CD8-positive, alpha-beta T cell (primary cell): ENCODE measurements at places on chromosomes 6 and 20.

- no peak for DNase-seq
Observed at GRCh38 chr6:129818251-129818650, 42.9 kb downstream of the TMEM244 start.

GRCh38 chr6:80454197-80454596 is 347.7 kb downstream of the BCKDHB start:
- no peak for DNase-seq

- DNase-seq: no peak
Observed at GRCh38 chr6:9401960-9402359, 966.6 kb upstream of the SLC35B3 start.

GRCh38 chr6:129498541-129498940 is 211.4 kb downstream of the ARHGAP18 start:
- no peak for DNase-seq

DNA sequence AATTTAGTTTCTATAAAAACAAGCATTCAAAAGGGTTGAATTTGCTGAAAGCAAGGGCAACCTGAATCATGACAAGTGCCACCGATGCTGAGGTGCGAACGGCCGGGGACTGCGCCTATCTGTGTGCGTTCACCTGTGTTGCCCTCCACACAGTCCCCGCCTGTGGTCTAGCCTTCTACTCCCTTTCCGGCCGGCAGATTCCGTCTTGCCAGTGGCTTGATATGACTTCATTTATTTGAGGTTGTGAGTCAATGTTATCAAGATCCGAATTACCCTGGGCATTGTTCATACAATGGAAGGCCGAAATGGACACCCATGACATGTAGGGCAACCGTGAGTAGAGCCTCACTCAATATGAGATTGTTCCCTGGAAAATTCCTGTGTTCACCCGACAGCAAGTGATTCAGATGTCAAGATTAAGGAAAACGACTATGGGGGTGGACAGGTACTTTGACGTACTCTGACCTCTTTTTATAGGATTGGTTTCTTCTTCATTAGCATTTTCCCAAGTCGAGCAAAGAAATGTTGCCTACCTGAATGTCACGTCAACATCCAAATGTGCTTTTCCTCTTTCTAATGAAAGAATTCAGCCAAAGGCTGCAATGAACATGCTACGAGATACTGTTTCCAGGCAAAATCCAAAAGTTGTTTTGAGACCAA is 41.1 kb upstream of the NEDD9 start:
- no peak for DNase-seq
